A549 treated with Mapracorat at 1 μM for 4 hours (cell line): ENCODE measurements at places on chromosomes 4 and X. TPM values are rescaled to one million over a fixed set of nuclear protein-coding genes. Genes with fewer than 3 reads are reported as not detected.

MAGED4 gene
- 4.0 to 11.5 TPM (median 5.3 TPM) in 5 replicates for total RNA-seq

PPARGC1A gene
- 0.02 to 0.10 TPM (median 0.04 TPM) in 4 of 5 replicates, not detected in the other for total RNA-seq

TMEM33 gene
- total RNA-seq: 31.8 to 48.1 TPM (median 45.6 TPM) in 5 replicates

SLC4A4 gene
- 1.3 to 2.1 TPM (median 1.6 TPM) in 5 replicates for total RNA-seq

SHROOM2 gene
- total RNA-seq: 0.73 to 0.89 TPM (median 0.88 TPM) in 5 replicates

MAGEB1 gene
- total RNA-seq: not detected in 5 replicates

ALPK1 gene
- 1.6 to 3.3 TPM (median 1.9 TPM) in 5 replicates for total RNA-seq

SOD3 gene
- total RNA-seq: not detected in 5 replicates

HS6ST2 gene
- 0.05 to 0.09 TPM (median 0.06 TPM) in 4 of 5 replicates, not detected in the other for total RNA-seq

PNMA6E gene
- not detected in 5 replicates for total RNA-seq

APLN gene
- 0.76 to 1.1 TPM (median 0.88 TPM) in 5 replicates for total RNA-seq

RGN gene
- total RNA-seq: not detected in 5 replicates

KCND1 gene
- total RNA-seq: 0.80 to 1.4 TPM (median 0.96 TPM) in 5 replicates

CYP2U1 gene
- 1.3 to 1.7 TPM (median 1.5 TPM) in 5 replicates for total RNA-seq

FAM9B gene
- not detected in 5 replicates for total RNA-seq

SOX3 gene
- total RNA-seq: not detected in 5 replicates

SPATA4 gene
- 0.12 to 0.31 TPM (median 0.27 TPM) in 5 replicates for total RNA-seq

ACSL4 gene
- 16.7 to 24.0 TPM (median 22.0 TPM) in 5 replicates for total RNA-seq

PF4V1 gene
- total RNA-seq: not detected in 5 replicates

HSD17B10 gene
- total RNA-seq: 169 to 204 TPM (median 188 TPM) in 5 replicates

NPY5R gene
- total RNA-seq: not detected in 5 replicates

S100G gene
- not detected in 5 replicates for total RNA-seq

PLP2 gene
- total RNA-seq: 366 to 455 TPM (median 433 TPM) in 5 replicates

MAGED4B gene
- 7.9 to 18.5 TPM (median 12.5 TPM) in 5 replicates for total RNA-seq

CCNA2 gene
- total RNA-seq: 38.3 to 47.7 TPM (median 44.3 TPM) in 5 replicates

SPANXB1 gene
- 1.3 to 3.9 TPM (median 2.5 TPM) in 5 replicates for total RNA-seq

USP26 gene
- total RNA-seq: not detected in 5 replicates

BEX5 gene
- not detected in 5 replicates for total RNA-seq

POLN gene
- 0.33 to 1.8 TPM (median 0.64 TPM) in 5 replicates for total RNA-seq

MGARP gene
- 0.30 to 0.81 TPM (median 0.71 TPM) in 5 replicates for total RNA-seq

LRP2BP gene
- 0.08 to 0.30 TPM (median 0.13 TPM) in 5 replicates for total RNA-seq

LDB2 gene
- not detected in 5 replicates for total RNA-seq

OTUD6A gene
- not detected in 5 replicates for total RNA-seq

PCYT1B gene
- 0.05 to 0.09 TPM in 2 of 5 replicates, not detected in the others for total RNA-seq

NLRP2B gene
- not detected in 5 replicates for total RNA-seq

UGT2A3 gene
- total RNA-seq: 0.06 to 0.10 TPM (median 0.07 TPM) in 5 replicates

PASD1 gene
- not detected in 5 replicates for total RNA-seq

TENM3 gene
- total RNA-seq: 0.86 to 1.9 TPM (median 1.5 TPM) in 5 replicates

CDKL5 gene
- 3.8 to 6.1 TPM (median 5.5 TPM) in 5 replicates for total RNA-seq

ZCCHC18 gene
- total RNA-seq: 0.14 to 0.25 TPM in 2 of 5 replicates, not detected in the others

UCP1 gene
- not detected in 5 replicates for total RNA-seq

STS gene
- total RNA-seq: 1.8 to 2.2 TPM (median 1.9 TPM) in 5 replicates

WAS gene
- total RNA-seq: 0.20 to 0.65 TPM (median 0.41 TPM) in 5 replicates

CLDN2 gene
- 5.9 to 8.7 TPM (median 7.6 TPM) in 5 replicates for total RNA-seq
